AG09309 (cell line): ENCODE measurements at places on chromosomes 11 and 22.

DNA sequence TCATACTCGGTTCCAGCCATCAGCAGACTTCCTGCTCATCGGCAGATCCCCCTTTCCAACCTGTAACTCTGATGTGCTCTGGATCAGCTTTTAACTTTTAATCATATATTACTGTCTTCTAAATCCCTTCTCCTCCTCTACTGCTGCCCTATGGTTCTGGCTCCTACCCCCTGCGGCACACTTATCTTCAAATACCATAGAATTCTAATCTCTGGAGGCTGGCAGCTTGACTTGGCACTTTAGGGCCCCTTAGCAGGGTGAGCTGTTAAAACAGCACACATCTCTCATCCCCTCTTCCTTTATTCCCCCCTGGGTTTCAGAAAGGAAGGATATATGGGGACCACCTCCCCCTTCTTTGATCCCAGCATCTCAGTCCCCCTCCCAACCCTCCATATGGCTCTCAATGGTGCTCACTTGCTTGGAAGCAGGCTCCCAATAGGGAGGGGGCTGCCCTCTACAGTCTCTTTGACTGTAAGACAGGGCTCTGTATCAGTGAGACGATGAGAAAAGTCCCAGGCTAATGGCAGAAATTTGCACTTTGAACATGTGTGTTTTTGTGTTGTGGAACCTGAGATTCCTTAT lies 4.4 kb upstream of the CNTF start:
- no peak for DNase-seq

GRCh38 chr11:28417601-28418323 lies 309.6 kb downstream of the METTL15 start:
- no peak for DNase-seq

DNA sequence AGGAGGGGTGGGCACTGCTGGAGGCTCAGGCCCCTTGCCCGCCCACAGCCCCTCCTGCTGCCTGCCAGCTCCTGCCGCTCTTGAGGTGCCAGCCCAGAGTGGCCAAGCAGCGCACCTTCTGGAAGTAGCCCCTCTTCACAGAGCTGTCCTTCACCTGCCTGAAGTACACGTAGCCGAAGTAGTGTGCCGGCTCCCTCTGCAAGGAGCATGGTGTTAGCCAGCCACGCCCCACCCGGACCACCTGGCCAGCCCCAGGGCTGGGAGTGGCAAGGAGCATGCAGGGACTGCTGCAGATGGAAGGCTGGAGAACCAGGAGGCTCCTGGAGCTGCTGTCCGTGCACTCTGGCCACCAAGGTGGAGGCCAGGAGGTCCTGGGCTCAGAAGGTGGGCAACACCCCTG lies 9.6 kb downstream of the DENND6B start:
- no peak for DNase-seq

DNA sequence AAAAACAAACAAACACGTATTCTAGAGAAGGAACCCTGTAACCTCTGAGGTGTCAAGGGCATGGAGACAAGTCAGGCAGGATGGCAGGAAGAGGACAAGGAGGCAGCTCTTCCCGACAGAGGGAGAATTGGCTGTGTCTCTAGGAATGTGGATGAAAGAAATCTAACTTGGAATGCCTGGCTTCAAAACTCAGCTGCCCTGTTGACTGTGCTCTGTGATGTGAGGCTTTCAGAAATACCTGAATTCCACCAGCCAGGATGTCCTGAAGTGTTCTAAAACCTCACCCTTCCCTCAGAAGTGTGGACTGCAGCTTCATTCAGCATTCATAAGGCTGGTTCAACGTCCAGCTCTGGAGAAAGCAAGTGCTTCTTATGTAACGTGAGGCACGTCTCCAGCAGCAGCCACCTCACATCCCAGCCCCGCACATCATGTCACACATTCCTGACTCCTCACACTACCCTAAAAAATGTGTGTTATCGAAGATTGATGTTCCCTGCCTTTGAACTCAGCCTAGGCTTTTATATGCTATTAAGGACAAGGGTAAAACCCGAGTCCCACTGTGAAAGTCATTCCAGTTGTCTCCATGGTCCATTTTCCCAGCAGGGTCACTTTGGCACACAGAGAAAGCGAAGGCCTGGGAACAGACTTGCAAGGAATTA lies 398.9 kb downstream of the ETS1 start:
- DNase-seq, result no peak

- no peak for DNase-seq
Measured at GRCh38 chr11:83778596-83778995, 492.4 kb upstream of the CCDC90B start.

DNA sequence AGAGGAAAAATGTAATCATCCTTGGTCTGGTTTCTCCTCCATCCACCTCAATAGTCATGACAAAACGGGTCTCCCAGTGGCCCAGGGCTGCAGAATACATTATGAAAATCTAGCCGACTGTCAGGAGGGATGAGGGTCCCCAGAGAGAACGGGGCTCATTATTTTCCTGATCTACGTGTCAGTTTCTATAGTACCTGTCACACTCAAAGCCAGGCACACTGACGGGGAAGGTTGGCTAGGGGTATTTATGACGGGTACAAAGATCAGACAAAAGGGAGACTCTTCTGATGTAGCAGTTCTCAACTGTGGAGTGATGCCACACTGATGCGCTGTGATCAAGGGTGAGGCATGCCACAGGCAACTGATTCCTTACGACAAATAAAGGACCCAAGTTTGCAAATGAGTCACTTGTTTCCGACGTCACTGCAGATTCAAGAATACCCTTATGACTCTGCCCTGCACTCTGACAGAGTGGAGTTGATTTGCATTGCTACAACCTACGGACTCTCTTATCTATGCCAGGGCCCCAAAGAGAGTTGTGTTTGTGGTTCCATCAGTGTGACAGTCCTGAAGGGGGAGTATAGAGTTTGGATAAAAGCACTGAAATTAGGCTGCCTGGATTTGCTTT lies 188.2 kb upstream of the TBCEL start:
- no peak for DNase-seq

GRCh38 chr11:96817482-96818399 lies 427.9 kb downstream of the JRKL start:
- DNase-seq, result no peak

DNA sequence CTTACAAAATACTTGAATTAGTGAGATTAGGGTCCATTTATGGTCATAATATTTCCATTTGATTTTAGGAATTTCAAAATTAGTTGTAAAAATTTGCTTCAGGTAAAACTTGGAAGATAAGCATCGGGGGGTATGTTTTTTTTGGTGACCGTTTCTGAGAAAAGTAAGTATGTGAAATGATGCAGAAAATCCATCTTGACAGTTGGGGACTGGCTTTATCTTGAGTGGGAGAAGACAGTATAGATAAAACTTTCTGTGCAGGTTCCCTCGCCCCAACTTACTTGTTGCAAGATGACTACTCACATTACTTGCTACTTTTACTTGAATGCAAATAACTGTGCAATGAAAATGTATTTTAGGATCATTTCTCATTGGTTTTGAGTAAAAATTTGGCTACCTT lies 49.5 kb downstream of the DNAJC24 start:
- no peak for DNase-seq

DNA sequence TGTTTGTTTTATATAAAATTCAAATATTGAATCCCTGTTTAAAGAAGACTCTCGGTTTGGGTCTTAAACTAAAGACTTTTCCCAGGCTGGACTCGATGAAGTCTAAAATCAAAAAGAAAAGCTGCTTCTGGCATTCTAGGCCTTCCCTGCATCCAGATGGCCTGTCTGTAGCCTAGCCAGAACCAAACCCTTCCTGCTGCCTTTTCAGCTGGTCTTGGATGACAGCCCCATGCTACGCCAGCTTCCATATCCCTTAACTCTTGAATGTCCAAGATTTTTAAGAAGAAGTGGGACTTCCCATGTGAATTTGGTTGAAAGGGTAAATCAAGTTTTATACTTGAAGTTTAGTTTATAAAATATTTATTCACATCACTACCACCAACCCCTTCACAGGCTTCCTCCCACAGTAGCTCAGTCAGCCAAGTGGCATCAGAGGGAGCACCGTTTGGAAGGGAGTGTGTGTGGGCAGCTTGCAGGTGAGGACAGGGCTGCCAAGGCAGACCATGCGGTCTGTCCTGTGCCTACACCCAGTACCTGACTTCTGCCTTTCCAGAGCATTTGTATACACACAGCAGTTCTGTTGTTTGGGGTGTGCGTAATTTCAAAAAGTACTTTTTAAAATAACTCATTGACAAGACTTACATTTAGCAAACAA lies 18.2 kb upstream of the PSMA1 start:
- no peak for DNase-seq

DNA sequence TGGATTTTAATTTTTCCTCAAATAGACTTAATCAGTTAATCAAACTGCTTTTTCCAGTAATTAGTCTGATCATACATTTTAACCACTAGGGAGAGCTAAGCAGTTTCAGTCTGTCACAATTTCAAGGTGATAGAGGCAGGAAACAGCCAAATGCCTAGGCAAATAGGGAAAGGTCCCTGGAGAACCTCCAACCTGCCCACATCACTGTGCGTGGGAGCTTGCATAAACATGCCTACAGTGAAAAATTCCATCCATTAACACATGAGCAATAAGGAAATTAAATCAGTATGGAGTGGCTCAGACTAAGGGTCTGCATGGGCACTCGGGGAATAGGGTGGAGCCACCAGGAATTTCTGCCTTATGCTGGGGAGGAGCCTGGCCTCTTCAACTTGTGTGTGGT lies 74.6 kb downstream of the AASDHPPT start:
- DNase-seq, result no peak

GRCh38 chr11:104668797-104669463 lies 229.3 kb downstream of the CASP12 start:
- DNase-seq, result peak; percentile 45
